ENCODE measurements at places on chromosomes 2 and 18. TPM values are rescaled to one million over a fixed set of nuclear protein-coding genes. Genes with fewer than 3 reads are reported as not detected.

The DCTN1 gene
- 149 TPM for total RNA-seq

The OSR1 gene
- total RNA-seq = 5.4 TPM

The KYNU gene
- 1.3 TPM for total RNA-seq

The RESP18 gene
- not detected for total RNA-seq

The TNS1 gene
- total RNA-seq = 722 TPM

The SCN3A gene
- 0.89 TPM for total RNA-seq

The PRSS56 gene
- total RNA-seq = 0.19 TPM

The CHST9 gene
- 8.7 TPM for total RNA-seq

The PTH2R gene
- not detected for total RNA-seq

The SNRPD1 gene
- 24.7 TPM for total RNA-seq

The CAPN14 gene
- total RNA-seq = 0.32 TPM

The MYCN gene
- 0.24 TPM for total RNA-seq

The PSTPIP2 gene
- total RNA-seq = 2.4 TPM

The LRRFIP1 gene
- 88.5 TPM for total RNA-seq

The AQP4 gene
- 18.9 TPM for total RNA-seq

The TEKT4 gene
- not detected for total RNA-seq

The NT5DC4 gene
- not detected for total RNA-seq

The YES1 gene
- 21.8 TPM for total RNA-seq

The B3GNT7 gene
- total RNA-seq = 7.7 TPM

The REL gene
- total RNA-seq = 4.4 TPM

The GNAL gene
- total RNA-seq = 5.1 TPM

The ABCB6 gene
- total RNA-seq = 25.2 TPM

The TDRD15 gene
- total RNA-seq = not detected

The GLI2 gene
- total RNA-seq = 1.3 TPM

The GKN2 gene
- total RNA-seq = not detected

The EFHD1 gene
- 24.3 TPM for total RNA-seq

The CD8B gene
- 0.46 TPM for total RNA-seq

The CXCR4 gene
- total RNA-seq = 2.0 TPM

The SLC5A7 gene
- 0.19 TPM for total RNA-seq

The SERPINB13 gene
- total RNA-seq = not detected

The TBR1 gene
- total RNA-seq = not detected

The STON1 gene
- total RNA-seq = 8.1 TPM

The ZSCAN30 gene
- 12.0 TPM for total RNA-seq

The NT5C1B gene
- total RNA-seq = not detected

The PNO1 gene
- 6.7 TPM for total RNA-seq

The RNF152 gene
- total RNA-seq = 11.4 TPM

The LRATD1 gene
- total RNA-seq = 3.0 TPM

The POU3F3 gene
- total RNA-seq = not detected

The SLC23A3 gene
- total RNA-seq = 1.4 TPM

The STEAP3 gene
- 10.8 TPM for total RNA-seq

The GCKR gene
- total RNA-seq = not detected
